ENCODE measurements at places on chromosomes 2 and 18.

DNA sequence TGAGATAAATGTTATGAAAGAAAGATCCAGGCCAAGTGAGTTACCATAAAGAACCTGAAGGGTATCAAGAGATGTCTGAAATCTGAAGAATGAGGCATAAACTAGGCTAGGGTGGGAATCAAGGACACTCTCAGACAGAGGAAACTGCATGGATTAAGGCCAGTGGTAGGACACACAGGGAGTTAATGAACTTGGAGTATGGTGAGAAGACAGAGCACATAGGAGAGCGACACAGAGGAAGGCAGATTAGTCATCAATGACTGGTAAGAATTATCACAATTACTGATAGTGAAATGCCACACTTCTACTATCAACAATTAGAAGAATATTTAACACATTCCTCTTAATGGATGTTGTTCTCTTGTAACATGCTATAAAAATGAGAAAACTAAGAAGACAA is 76.9 kb downstream of the TTC21B start:
- no peak for DNase-seq

- DNase-seq: no peak
These were observed 251.1 kb downstream of the SP3 start for GRCh38 chr2:173713904-173714555.

DNA sequence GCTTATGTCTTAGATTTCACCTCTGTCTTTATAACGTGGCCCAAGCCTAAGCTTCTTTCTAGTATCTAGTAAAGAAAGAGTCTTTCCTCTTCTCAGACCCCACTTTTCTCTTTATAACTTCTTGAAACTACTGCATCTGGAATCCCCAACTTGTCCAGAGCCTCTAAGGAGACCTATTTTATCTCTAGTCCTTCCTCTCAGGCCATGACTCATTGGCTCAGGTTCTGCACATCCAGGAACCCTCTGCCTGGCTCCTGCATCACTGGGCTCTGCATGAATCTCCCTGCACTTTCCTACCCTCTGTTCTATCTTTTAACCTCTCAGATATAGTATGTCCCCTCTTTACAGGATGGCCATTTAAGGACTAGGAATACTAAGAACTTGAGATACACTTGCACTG is 124.7 kb downstream of the DNAH6 start:
- DNase-seq: no peak

- DNase-seq: peak; percentile 11
These were observed 73.5 kb upstream of the SRD5A2 start for GRCh38 chr2:31654241-31654640.

- DNase-seq: no peak
These were observed 258.1 kb downstream of the CTNNA2 start for GRCh38 chr2:79770926-79771325.

- no peak for DNase-seq
These were observed 2.7 kb upstream of the LRP2 start for GRCh38 chr2:169365029-169365480.

DNA sequence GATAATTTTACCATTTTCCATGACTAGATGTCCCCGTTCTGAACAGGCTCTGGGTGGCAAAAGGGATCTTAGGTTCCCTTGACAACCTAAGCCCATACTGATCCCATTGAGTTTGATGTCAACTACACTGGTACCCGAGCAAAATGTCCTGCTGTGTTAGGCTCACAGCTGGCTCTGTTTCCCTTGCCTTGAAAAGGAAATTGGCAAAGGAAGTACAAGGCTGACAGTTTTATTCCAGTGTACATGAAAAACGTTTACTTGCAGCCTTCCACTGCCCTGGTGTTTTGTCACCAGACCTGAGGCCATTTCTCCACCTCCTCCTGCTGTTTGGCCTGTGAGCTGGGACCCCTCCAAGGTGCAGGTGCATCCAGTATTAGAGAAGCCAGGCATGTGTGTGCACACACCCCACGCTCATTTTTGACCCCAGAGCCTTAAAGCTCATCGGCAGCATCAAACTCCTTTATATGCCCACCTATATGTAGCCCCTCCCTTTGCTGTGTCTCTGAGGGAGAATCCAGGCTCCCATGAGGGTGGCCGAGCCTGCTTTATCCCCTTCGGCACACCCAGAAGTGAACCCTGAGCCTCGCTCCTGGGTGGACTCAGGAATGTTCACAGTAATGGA is 171.3 kb downstream of the NDUFA10 start:
- no peak for DNase-seq

- DNase-seq: no peak
These were observed 103.4 kb downstream of the SEPTIN10 start for GRCh38 chr2:109510136-109511028.

DNA sequence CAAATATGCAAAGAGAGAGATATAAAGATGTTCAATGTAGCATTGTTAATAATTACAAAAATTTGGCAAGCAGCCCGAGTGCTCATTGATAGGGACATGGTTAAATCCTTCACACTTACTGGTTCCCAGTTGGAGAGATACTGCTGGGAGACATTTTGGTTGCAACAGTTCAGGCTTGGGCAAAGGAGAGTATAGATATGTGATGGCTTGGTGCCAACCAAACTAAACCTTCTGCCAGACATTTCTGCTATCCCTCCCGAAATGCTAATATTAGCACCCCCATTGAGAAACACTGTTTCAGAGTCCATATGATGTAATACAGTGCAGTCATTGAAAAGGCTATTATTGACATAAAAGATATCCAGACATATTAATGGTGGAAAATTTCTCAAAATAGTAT is 11.5 kb downstream of the GEN1 start:
- no peak for DNase-seq

DNA sequence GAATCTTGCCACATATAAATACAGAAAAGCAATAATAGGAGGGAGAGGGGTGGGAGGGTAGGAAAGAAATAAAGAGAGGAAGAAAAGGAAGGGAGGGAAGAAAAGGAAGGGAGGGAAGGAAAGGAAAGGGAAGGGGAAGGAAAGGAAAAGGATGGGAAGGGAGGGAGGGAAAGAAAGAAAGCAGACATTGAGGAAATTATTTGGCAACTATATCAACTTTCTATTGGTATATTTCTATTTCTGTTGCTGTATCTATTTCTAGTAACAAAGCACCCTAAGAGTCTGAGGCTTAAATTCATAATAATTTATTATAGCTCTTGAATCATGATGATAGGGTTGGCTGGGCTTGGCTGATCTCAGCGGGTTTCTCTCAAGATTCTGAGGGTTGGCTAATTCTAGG is 648.0 kb downstream of the CCDC85A start:
- DNase-seq: no peak

Measured in BJ (cell line).